ENCODE measurements at places on chromosomes 4 and X.

DNA sequence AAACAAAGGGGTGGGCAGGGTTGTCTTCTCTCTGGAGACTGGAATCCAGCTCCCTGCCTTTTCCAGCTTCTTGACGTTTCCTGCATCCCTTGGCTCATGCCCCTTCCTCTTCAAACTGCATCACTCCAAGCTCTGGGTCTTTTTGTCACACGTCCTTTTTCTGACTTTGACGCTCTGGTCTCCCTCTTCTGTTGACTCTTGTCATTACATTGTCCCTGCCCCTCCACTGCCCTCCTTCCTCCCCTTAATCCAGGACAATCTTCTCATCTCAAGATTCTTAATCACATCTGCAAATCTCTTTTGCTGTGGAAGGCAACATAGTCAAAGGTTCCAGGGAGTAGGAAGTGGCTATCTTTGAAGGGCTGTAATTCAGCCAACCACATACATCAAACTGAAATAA, 178.3 kb downstream of the TMA16 start:
- no peak for DNase-seq

DNA sequence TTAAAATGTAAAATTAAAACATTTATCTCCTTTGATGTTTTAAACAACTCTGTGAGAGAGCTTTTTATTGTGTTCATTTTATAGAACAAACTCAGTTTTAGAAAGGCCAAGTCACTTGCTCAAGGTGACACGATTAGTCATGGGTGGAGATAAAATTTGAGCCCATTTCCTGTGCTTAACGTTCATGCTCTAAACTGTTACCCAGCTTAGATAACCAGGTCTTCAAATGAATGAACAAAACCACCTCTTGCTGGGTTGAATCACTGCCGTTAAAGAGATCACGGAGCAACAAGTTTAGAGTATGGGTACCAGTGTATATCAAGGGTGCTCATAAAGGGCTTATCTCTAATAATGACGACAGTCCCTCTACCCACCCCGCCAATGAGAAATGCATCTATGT, 10.2 kb upstream of the CASK start:
- no peak for DNase-seq

DNA sequence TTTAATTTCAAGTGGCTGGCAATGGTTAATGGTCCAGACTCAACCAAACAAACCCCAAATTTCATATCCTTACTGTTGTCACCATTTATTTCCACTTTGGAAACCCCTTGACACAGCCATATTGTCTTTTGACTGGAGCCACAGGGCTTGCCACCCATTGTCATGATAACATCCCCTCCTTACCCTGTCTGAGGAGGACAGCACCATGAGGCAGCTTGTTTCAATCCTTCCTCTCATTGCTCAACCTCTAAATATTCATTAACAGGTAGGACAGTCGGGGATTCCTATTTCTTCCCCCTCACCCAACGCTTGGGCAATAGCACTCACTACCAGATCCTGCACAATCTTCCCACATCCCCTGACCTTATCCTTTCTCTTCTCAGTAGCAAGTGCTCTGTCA, 92.1 kb downstream of the CEP135 start:
- no peak for DNase-seq

GRCh38 chr4:112279882-112280315, 5.8 kb downstream of the TIFA start:
- DNase-seq, result no peak

DNA sequence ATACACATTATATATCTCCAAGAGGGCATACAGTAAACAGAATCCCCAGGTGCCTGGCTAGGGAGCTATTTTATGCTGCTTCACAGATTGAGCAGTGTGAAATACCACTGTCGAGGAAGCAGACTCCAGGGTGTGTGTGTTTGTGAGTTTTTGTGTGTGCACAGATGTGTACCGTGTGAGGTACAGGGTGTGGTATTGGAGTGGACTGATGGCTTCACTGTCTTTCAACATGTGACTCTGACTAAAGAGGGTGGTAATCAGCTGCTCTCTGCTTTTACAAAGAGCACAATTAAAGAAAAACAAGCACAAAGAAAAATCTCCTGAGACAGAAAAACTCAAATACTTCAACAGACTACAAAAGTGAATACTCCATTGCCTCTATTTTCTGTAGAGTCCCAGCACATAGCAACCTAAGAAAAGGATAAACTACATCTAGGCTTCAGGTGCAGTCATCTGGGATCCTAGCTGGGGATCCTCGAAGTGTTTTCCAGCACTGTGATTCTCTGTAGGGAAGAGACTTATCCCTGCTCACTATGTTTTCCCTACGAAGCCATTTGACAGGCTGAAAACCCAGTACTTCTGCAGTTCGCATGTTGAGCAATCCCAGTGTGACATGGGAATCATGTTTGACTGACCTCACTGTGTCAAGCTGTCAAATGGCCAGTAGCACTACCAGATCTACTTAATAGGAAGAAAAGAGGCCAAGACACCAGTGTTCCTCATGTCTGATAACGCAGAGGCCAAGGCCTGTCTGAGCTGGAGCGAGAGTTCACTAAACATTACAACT, 100.3 kb downstream of the CDS1 start:
- no peak for DNase-seq

- no peak for DNase-seq
These were observed 38.9 kb upstream of the GJB1 start for GRCh38 chrX:71184092-71184491.

GRCh38 chr4:102416765-102417164, 71.5 kb upstream of the SLC39A8 start:
- no peak for DNase-seq

DNA sequence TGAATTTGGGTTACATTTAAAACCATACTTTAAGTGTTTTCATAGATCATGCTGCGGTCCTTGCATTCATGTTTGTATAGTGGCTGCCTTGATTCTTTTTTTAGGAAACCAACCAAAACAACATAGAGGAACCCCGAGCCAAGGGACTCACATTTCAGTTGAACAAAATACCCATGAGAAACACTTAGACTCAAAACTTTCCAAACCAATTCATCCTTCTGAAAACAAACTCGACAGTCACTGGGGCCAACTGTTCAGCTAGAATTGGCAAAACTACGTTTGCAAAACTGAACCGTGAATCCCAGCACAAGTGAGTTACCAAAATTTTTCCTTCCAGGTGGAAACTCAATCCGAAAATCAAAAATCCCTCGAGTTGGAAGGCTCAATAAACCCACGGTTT, 1.4 kb downstream of the ADGRA3 start:
- no peak for DNase-seq

DNA sequence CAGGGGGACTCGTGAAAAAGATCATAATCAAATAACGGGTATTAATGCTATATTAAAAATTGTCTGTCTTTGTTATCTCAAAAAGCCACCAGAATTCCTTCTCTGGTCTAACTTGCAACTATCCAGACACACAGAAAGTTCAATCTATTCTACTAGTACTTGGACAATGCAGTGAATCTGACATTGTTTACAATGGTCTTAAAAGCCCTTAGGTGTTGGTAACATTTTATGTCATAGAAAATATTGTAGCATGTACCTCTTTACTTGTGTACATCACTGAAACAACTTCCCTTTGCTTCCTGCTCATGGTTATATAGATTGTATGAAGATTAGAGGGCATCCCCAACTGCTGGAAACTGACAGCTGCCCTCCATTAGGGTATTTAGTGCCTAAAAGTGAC, 71.1 kb upstream of the PPP3CA start:
- DNase-seq, result no peak

- no peak for DNase-seq
These were observed 67.4 kb downstream of the DNAAF6 start for GRCh38 chrX:107273795-107274194.

DNA sequence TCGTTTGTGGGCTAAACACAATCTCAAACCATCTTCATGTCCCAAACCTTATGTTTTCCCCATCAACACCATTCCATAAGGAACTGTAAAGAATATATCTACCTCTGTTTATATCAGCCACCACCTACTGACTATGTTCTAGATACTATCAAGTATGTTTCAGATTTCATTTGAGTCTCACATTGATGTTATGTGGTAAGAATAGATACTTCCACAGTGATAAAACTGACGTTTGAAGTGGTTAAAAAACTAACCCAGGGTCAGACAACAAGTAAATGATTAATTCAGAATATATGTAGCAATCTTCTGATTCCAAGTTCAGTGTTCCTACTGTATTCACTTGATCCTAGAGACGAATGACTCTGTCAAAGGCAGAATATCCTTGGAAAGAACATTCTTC, 156.8 kb upstream of the RASGEF1B start:
- no peak for DNase-seq

GRCh38 chrX:6041630-6042029, 187.0 kb downstream of the NLGN4X start:
- DNase-seq, result no peak

GRCh38 chr4:5009796-5010195, 9.5 kb downstream of the CYTL1 start:
- no peak for DNase-seq

DNA sequence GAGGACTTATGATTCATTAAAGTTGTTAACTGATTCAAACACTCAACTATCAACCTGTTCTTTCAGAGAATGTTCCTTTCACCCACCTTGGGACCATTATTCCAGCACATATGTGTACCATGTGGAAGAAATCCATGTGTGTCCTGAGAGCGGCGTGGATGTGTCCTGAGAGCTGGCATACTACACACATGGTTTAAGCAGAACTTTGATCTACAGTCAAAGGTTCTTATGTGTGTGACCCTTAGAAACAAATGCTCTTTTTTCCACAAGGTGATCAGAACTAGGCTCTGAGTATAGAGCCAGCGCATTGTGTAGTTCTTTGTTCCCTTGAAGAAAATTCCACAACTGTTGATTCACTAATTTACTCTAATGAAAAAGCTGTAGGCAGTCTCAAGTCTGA, 332.0 kb downstream of the NR3C2 start:
- no peak for DNase-seq

- DNase-seq, result no peak
These were observed 25.0 kb downstream of the UTP14A start for GRCh38 chrX:129930941-129931410.

- DNase-seq, result no peak
These were observed 609 bp upstream of the BCORL1 start for GRCh38 chrX:129981752-129982299.

- no peak for DNase-seq
These were observed at the start of gene CNKSR2 for GRCh38 chrX:21374163-21374993. TSS of gene CNKSR2 (plus strand) at chrX:21374418. CDS start at chrX:21374898, 480 bp downstream.

GRCh38 chrX:148530464-148531077, 30.2 kb downstream of the AFF2 start:
- DNase-seq, result no peak

GRCh38 chr4:153937289-153937688, 148.4 kb upstream of the SFRP2 start:
- DNase-seq, result no peak

- DNase-seq, result no peak
These were observed 46.1 kb downstream of the SETD7 start for GRCh38 chr4:139509727-139510410.

GRCh38 chrX:109624641-109625616, at the start of gene KCNE5:
TSS of gene KCNE5 (minus strand) at chrX:109625172. CDS start at chrX:109625020, 152 bp downstream.
- no peak for DNase-seq

GRCh38 chrX:2707334-2707760, 16.3 kb downstream of the CD99 start:
- DNase-seq, result no peak

GRCh38 chr4:181548873-181549575, 694.2 kb upstream of the TENM3 start:
- DNase-seq, result no peak

DNA sequence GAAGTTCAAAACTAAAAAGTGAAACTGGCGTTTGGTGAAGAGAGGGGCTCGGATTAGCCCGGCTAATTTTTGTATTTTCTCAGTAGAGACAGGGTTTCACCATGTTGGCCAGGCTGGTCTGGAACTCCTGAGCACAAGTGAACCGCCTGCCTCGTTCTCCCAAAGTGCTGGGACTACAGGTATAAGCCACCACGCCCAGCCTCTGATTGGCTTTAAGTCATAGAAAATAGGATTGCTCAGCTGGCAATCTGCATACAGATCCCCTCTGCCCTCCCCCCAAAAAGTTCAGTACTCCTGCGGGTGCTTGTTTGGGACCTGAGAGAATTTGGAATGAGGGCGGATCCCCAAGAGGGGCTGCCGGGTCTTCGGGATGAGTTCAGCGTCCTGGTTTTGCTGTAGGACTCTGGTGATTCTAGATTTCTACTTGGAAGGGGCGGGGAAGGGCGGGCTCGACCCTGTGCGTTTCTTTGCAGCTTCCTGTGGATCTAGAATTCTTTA, 537 bp upstream of the PRKX start:
- DNase-seq, result no peak

- DNase-seq, result no peak
These were observed 1018.0 kb upstream of the HS3ST1 start for GRCh38 chr4:12446657-12447185.

Data from amniotic stem cell (primary cell).